HuH-7 (cell line): ENCODE measurements at places on chromosomes 12 and 14.

DNA sequence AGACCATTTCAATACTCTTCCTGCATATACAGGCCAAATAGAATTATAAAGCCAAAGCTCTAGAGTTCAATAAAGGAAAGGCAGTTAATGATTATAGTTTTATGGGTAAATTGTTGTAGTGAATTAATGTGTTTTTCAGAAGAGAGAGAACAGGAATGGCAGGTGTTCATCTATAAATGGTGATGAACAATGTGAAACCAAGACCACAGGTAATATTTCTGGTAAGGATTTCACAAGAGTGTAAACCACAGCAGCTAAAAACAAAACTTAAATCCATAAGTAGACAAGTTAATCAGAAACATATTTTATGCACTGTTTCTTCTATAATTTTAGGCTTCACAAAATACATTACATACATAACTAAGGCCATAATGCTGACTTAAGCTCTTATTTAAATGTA is 204.4 kb downstream of the SYT1 start:
- no peak for DNase-seq

- no peak for DNase-seq
Measured at GRCh38 chr14:93676416-93676958, 111.8 kb downstream of the PRIMA1 start.

DNA sequence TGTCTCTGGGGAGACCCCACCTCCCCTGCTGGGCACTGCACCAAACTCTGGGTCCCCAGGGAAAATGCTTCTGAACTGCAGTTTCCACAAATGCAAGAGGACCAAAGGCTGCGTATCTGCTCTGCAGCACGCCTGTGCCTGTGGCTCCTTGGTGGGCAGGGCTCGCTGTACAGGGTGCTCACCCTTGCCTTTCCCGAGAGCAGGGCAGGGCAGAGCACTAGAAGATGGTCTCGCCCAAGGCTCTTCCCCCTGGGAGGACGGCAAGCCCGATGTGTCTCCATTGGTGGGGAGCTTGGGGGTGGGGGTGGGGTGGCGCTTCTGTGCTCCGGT is 175.3 kb upstream of the RTL1 start:
- DNase-seq: no peak

DNA sequence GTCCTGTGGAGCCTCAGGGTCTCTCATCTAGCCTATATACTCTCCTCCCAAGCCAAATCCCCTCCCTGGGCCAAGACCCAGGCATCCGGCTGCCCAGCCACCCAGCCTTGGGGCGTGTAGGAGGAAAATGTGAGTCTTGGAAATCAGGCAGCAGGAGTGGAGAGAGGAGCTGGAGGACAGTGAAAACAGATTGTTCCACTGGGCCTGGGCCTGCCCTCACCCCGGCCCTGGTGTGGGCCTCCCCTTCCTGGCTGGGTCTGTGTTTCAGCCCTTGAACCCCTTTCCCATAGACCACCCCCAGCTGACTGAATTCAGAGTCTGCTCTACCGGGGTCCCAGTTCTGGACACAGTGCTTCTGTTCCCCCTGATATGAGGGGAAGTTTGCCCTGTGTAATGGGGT is 6.7 kb downstream of the ITGA5 start:
- DNase-seq: no peak

GRCh38 chr12:65648461-65648860 is 175.8 kb upstream of the HMGA2 start:
- DNase-seq: no peak

DNA sequence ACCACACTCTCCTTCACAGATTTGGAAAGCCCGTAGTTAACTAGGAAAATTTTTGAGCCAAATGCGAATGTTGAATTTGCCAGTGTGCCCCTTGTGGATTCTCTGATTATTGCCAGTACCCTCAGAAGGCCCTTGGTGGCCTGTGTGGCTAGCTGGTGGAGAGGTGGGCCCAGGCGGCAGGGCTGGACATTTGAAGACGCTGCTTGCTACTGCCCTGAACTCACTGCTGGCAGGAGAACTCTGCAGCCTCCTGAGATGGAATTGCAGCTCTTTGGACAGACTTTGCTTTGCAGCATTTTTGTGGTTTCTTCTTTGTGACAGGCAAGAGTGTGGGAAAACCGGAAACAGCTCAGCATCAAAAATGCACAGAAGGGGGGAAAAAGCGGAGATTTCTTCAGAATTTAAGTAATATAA is 97.6 kb downstream of the TGFB3 start:
- no peak for DNase-seq

GRCh38 chr14:76191297-76191696 is 39.6 kb downstream of the GPATCH2L start:
- no peak for DNase-seq

DNA sequence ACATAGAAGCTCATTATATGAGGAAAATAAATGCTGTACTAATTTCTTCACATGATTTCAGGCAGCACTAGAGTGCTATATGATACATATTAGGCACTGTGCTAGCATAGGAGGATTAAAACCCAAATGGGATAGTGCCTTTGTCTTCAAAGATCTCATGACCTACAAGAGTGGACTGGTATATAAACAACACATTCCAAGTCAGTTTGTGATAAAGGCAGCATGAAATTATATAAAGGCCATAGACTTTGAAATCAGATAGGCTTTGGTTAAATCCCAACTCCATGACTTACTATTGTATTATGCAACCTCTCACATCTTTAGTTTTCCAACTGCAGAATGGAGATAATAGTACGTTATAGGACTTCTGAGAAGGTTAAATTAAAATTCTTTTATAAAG is 179.7 kb downstream of the RAD51B start:
- DNase-seq: no peak

DNA sequence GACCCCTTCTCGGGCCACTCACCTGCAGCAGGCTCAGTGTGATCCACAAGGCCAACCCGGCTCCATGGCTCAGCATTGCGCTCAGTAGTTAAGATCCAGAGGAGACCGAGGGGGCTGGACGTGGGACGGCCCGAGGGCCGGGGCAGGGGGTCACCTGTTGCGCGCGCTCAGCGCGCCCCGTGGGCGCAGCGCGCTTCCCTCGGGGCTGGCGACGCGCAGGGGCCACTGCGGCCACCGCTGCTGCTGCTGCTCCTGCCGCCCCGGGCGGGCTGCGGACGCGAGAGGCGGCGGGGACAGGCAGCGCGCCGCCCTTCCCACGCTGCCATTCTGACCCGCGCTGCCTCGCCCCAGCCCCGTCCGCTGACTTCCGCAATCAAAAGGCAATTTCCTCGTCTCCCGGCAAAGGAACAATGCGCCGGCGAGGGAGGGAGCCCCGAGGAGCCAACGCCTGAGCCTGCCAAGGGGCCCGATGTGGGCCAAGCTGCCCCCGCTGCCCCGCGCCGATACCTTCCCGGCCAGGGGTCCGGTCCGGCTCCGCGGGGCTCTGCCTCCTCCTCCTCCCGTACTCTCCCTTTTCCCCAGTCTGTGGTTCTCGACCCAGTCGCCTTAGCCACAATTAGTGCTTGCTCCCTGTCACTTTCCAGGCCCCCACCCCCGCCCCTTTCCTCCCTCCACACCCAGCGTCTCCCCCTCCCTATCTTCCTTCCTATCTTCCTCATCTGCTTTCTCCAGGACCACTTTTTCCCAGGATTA is 27.3 kb downstream of the PTPRB start:
- DNase-seq: peak; percentile 54

- peak; percentile 36 for DNase-seq
Measured at GRCh38 chr14:92513966-92514843, 624 bp downstream of the RIN3 start.

DNA sequence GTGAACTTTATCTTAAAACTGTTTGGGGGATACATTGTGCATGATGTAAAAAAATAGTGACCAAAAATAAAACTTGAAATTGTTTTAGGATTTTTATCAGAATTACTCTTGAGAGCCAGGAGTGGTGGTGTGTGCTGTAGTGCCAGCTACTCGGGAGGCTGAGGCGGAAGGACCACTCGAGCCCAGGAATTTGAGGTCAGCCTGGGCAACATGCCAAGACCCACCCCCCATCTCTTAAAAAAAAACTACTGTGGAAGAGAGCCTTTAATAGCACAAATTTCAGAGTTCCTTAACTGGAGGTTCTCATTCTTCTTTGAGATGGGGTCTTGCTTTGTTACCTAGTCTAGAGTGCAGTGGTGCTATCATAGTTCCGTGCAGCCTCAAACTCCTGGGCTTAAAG is 21.5 kb downstream of the CPSF2 start:
- no peak for DNase-seq

DNA sequence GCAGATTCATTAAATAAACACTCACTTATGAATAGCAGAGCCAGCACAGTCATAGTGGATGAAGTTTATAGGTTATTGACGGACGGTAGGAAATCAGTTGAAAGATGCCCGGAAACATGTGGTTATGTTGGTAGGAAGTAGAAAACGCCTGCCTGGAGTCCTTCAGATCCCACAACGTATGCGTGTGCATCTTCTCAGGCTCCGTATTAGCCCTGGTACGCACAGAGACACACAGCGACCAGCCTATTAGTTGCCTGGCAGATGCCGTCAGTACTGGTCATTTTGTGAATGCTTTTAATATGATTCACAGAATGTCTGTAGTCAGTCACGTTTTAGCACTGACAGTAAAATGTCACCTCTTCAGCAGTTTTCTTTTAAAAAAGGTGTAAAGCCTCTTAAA is 196.4 kb downstream of the RGS6 start:
- no peak for DNase-seq

DNA sequence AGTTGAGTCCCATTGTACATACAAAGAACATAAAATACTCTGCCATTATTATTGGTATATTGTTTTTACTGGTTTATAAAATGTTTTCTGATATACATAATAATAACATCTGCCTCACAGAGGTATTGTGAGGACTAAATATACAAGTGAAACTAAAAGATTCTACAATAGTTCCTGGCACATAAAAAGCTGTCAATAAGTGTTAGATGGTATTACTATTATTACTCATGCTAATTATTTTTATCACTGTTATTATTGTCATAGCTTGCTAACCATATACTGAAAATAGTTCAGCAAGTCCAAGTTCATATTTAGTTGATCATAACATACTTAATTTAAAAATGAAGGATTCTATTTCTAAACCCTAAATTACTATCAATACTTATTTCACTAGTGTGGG is 34.4 kb downstream of the BTG1 start:
- DNase-seq: no peak

DNA sequence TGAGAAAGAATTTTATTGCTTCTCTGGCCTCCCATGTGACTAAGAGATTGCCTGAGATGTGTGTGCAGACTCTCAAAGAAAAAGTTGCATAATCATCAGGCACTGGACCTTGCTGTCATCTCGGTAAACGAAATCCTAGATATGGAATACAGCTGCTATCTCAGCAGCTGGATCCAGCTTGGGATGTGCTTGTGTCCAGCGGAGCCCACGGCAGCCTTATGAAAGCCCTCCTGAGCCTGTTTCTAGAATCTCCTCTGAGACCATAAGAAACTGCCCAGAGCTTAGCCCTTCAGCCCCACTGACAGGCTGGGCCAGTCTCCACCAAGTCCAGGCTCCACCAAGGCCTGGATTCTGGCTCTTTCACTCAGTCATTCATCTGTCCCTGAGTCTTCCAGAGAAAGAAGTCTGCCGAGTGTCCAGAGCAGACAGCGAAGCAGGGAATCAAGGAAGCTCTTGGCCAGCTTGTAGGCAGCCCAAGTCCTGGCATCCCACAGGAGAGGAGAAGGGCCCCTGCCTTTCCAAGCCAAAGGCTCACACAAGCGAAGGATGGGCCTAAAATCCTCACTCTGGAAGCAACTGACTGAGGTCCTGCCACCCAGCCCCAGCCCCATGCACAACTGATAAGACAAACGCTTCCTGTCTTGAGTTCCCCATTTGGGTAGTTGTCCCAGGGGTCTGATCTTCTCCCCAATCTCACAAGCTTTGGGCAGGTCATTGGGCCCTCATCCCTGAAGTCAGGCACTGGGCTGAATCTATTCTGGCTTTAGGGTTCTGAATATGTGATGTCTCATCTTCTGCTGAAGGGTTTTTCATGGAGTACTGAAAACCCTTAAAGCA is 97.8 kb downstream of the SEC23A start:
- DNase-seq: no peak

GRCh38 chr14:56422703-56423213 is 156.8 kb upstream of the TMEM260 start:
- DNase-seq: peak; percentile 29

GRCh38 chr12:107884769-107885694 is 110.5 kb downstream of the ASCL4 start:
- peak; percentile 68 for DNase-seq

- DNase-seq: no peak
Measured at GRCh38 chr12:42550800-42551199, 38.7 kb downstream of the PRICKLE1 start.

GRCh38 chr12:85005615-85006014 is 30.5 kb downstream of the TSPAN19 start:
- no peak for DNase-seq

- DNase-seq: no peak
Measured at GRCh38 chr14:21964180-21964579, 290.6 kb upstream of the OR4E1 start.

DNA sequence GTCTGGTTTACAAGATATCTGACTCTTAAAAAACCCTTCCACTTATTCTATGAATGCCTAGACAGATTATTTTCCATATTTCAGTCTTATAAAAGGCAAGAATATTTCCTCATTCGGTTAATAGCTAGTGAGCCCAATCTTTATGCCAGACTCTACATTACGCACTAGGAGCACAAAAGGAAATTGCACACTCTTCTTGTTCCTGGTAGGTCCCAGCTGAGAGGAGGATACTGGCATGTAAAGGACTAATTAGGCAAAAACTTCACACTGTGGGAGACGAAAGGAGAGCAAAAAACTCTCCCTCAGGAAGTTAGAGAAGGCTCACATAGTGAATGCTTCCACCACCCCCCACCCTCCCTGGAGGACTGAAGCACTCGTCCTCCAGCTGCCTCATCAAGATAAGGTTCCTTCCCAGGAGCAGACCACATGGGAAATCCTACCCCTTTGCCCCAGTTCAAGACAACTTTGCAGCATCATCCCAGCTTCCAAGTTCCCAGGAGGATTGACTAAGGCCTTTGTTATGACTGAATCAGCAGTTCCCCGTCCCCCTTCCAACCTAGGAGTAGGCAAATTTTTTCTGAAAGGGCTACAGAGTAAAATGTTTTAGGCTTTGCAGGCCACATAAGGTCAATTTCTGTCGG is 14.5 kb downstream of the CAPZA3 start:
- DNase-seq: no peak

GRCh38 chr14:50704454-50705010 is 36.4 kb upstream of the SAV1 start:
- DNase-seq: no peak

GRCh38 chr12:18864900-18865561 is 127.1 kb downstream of the CAPZA3 start:
- DNase-seq: no peak

- DNase-seq: no peak
Measured at GRCh38 chr12:111635524-111635923, 36.4 kb upstream of the ATXN2 start.

DNA sequence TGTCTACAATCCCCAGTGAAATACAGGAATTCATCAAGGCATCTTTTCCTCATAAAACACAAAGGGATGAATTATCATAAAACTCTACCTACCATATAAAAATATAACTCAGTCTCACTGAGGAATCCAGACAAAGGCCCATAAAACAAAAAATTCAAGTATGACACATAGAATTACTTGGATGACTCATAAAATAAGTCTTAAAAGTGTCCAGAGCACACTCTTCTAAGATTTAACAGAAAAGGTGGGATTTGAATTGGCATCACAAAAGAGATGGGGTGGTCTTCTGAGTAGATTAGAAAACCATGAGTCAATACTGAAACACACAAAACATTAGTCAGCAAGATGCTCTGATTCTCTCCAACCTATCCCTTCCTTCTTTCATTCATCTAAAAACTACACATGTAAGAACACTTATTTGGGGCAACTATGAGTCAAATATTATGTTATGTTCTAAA is 202.7 kb upstream of the GARIN6 start:
- DNase-seq: no peak

GRCh38 chr12:30580344-30580743 is 115.3 kb downstream of the IPO8 start:
- no peak for DNase-seq
